Urinary bladder (tissue), 4 donors: ENCODE measurements at places on chromosomes 7 and 10. TPM values are rescaled to one million over a fixed set of nuclear protein-coding genes. Genes with fewer than 3 reads are reported as not detected.

- no peak for DNase-seq
Observed at GRCh38 chr10:51862149-51862548, 162.8 kb upstream of the CSTF2T start.

GRCh38 chr10:44779511-44779910 lies 131.6 kb upstream of the TMEM72 start:
- DNase-seq, result no peak

Gene MALRD1
- polyA plus RNA-seq, result 0.52 TPM

Gene OR13A1
- polyA plus RNA-seq, result 0.32 TPM
